ENCODE measurements at places on chromosomes 12 and 14.
A peak's percentile ranks its signal among the peaks of the same experiment; 100 is the strongest.

- no peak for DNase-seq
Measured at GRCh38 chr14:99286761-99287160, 14.8 kb upstream of the BCL11B start.

DNA sequence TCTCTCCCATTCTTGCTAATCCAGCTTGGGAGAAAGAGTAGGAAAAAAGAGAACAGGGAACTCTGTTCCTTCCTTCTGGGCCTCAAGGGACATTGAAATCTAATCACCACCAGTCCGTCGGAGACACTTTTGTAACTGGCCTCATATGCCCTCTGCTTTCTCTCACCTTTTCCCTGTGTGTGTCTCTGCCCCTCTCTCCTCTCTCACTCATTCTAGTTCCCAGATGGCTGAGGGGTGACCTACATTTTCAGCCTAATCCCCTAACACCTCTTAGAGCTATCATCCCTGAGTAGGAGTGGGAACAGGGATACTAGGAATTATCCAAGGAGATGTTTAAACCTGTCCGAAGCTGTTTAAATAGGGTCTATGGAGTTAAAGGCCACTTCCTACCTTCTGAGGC is 8.9 kb upstream of the PCK2 start:
- no peak for DNase-seq

DNA sequence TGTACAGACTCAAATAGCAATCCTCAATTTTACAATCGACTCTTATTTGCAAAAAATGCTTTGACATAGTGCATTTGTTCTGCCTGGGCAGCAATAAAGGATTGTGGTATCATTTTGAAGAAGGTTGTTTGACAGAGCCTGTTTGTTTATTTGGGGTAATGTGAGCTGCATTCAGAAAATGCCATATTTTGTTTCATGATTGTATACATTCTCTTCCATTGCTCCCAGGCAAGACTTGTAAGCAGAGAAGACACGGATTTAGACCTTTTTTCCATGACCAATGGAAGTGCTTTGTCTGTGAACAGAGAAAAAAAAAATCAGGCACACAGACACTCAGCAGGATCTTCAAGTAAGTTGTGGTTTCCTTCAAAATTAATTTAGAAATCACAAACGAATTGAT is 35.5 kb upstream of the ALX1 start:
- DNase-seq = no peak

DNA sequence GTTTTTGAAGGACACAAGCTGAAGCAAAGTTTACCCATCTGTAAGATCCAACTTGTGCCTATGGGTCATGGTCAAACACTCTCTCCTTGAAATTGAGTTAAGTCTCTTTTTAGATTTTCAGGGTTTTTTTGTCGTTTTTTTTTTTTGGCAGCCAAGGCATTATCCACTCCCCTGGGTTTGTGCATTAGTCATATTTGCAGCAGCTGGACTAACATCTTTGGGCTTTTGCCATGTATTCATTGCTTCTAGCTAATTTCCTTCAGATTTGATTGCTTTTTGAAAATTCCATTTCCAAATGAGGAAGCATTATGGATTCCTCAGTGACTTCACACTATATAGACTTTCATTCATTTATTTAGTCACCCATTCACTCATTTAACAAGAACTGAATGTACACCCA is 80.3 kb upstream of the SRRM4 start:
- DNase-seq = no peak

DNA sequence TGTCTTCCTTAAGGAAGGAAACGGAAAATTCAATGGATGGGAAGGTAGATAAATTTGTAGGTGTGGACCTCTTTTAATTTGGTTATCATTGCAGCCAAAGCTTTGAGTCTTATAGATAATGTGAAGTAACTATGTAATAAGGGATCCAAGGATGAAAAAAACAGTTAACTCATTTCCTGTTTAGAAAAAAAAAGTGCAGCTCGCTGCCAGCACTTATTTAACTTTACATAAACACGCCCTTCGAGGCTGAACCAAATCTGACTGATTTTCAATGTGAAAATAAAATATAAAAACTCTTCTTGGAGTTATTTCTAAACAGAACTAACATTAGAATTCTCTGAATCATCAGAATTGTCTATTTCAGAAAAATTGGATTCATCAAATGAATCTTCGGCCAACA is 7.0 kb downstream of the NUBPL start:
- peak; percentile 12 for DNase-seq

DNA sequence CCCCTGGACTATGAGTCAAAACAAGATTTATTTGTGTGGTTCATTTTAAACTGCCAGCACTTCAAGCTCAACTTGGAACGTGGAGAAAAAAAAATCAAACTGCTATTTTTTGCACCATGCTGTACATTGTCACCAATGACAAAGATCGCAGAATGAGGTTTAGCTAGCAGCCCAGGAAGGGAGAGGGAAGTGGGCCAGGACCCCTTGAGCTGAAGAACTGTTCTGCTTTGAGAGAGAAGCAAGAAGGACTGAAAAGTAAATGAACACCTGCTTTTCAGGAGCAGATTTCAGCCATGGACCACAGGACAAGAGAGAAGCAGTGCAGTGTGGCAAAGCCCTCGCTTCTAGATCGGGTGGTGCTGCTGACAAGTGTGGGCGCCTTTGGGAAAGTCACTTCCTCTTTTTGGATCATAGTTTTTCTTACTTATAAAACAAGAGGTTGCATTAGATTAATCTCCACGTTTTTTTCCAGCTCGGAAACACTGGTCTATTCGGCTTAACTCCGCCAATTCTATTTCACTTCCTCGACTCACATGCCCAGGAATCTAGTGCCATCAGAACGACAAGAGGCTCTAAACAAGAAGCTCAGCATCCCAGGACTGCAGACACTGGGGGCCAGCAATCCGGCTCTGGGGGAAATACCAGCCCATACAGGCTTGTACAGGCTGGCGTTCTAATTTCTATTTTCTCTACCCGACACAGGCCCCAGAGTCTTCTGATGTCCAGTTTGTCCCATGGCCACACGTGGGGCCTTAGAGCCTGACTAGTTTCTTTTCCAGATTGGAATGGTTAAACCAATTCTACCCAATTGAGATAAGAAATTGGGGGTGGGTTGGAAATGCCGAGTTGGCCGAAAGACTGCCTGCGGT is 129.9 kb downstream of the CRACR2A start:
- no peak for DNase-seq

DNA sequence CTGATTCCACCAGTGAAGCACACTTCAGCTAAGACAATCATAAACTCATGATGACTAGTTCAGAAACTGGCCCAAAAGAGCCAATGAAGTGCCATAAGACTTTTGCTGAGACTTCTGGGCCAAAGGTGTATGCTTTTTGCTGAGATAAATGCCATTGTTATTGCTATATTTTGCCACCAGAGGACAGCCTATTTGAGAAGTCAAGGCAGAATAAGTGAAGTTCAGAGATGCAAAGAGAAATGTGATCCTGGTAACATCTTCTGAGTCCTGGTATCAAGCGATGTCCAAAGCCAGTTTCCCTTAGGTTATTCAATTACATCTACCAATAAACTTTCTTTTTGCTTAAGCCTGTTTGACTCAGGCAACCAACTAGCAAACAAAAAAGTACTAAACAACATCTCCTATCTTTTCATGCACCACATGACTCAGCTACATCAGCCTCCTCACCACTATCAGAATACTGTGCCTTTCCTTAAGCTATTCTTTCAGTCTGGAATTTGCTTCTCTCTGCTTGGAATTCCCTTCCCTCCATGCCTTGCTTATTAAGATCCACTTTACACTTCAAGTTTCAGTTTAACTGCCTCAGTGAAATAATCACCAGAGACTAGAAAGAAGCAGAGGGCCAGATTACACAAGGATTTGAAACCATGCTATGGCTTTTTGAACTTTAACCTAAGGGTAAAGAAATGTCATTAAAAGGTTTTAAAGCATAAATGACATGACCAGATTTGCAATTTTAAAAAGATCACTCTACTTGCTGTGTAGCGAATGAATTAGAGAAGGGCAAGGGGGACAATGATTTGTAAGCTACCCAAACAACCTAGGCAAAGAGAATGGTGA is 14.0 kb downstream of the CRY1 start:
- DNase-seq = peak; percentile 46

DNA sequence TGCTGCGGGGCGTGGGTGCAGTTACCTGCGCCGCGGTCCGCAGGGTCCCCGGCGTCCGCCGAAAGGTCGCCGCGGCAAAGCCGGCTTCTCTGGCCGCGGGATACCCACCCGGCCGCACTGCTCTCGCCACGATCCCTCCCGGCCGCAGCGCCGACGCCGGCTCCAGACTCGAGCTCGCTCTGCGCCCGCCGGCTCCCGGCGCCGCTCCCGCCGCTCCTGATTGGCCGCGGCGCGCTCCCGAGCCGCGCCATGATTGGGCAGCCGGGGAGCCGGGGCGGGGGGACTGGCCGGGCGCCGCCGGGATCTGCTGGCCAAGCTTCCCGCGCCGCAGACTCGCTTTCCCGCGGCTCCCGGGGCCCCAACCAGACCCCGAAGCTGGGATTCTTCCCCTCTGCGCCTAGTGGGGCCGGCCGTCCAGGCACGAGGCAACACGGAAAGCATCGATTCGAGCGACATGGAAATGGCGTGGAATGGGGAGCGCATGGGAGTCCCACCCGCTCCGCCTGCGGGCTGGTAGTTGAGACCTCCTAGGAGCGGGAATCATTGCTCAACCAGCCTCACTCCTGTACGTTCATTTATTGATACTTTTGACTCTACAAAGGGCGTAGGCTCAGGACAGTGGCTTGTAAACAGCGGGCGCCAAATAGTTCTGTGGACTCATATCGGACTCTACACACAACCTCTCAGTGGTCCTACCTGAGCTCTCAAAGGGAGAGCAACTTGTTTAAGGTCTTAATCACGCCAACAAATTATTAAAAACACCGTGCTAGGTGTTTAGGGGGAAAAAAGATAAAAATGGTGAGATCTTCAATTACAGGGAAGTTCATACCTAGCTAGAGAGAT is 36.4 kb upstream of the STON2 start:
- peak; percentile 58 for DNase-seq

- no peak for DNase-seq
Measured at GRCh38 chr12:130655010-130655409, 61.1 kb downstream of the RIMBP2 start.

DNA sequence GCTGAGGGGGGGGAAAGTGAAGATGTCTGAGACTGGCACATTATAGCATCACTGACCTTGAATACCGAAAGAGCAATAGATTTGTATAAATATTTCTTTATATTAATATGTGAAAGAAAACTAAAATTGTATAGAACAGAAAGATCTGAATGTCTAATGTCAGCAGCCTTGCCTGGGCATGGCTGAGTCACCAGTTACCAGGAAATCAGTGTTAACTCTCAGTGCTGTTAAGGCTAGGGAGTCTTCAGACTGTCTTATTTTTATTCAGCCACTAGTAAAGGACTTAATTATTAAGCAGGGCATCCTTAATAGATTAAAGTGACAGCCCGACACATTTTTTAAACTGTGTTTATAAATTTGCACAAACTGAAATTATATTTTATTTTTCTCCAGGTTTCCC is 122.9 kb upstream of the AEBP2 start:
- DNase-seq = peak; percentile 26

GRCh38 chr12:76586764-76587395 is 27.3 kb upstream of the OSBPL8 start:
- peak; percentile 66 for DNase-seq

DNA sequence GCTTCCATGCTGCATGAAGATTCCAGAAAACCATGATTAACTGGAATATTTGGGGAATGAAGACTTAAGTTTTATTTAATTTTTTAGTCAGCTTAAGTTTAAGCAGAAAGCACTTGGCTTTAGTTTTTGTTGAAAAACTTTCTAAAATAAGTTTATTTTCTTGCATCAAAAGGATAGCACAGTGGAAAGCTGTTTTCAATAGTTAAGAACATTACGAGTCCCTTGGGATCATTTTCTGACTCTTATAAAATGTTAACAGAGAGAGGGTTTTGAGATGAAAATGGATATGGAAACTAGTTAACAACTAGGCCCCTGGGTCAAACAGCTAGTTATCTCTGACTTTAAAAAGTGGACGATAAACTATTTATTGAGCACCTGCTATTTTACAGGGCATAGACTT is 181.9 kb upstream of the SLC38A2 start:
- no peak for DNase-seq

GRCh38 chr14:94922595-94923239 is 152.8 kb upstream of the GSC start:
- no peak for DNase-seq

DNA sequence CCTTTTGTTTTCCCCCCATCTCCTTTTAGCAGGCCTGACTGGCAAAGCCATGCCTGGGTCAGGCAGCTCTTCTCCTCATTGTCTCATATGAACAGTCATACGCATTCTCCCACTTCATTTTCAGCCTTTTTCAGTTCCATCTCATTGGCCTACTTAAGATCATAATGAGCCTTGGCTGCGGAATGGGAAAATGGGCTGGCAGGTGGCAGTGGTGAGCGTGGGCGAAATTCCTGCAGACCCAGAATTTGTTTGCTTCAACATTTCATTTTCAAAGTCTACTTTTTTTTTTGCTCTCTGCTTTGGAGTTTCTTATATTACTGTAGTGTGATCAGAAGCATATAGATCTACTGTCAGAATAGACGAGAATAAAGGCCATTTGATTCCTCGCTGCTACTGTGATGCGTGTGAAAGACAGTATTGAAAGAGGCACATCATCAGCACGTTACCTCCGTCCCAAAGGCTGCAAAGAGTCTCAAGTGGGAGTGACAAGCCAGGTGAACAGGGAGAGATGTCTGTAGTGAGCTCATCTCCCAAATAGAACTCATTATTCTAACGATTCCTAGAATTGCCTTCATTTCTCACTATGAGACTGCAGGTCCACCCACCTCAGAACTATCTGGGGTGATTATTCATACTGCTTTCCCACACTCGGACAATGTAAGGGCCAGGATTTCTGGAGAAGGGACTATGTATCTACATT is 73.7 kb downstream of the TBK1 start:
- no peak for DNase-seq

DNA sequence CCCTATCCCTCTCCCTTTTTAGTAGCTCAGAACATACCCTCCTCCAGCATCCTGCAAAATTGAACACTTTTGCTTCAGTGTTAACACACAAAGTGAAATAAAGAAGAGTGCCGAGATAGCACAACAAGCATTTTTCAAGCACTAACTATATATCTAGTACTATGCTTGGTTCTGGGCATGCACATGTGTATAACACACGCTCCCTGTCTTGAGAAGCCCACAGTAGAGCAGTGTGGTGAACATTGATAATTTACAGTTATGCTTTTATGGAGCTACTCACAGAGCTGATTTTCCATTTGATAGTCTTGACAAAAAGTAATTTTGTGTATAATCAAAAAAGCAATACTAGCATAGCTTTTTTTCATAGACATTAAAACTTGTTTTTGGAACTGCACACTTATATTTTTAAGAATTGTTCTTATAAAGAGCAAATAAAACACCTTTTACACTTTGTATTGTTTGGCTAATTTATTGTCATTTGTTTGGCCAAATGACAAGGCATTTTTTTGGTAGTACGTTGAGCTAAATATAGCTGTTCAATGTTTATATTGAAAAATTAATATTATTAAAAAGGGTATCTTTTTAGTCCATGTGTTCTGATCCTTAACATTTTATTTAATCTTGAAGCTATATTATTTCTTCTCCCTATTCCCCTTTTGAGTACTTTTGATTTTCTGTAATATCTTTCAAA is 39.7 kb downstream of the LEMD3 start:
- no peak for DNase-seq
